Inflammatory macrophage (primary cell): ENCODE measurements at places on chromosomes 13 and 19.
A peak's percentile ranks its signal among the peaks of the same experiment; 100 is the strongest.

GRCh38 chr13:48977286-48977625 lies 1.5 kb downstream of the FNDC3A start:
- DNase-seq: no peak

- no peak for DNase-seq
Measured at GRCh38 chr19:10086591-10087192, 575 bp downstream of the SHFL start.

- no peak for DNase-seq
Measured at GRCh38 chr13:71493189-71493588, 373.8 kb downstream of the DACH1 start.

DNA sequence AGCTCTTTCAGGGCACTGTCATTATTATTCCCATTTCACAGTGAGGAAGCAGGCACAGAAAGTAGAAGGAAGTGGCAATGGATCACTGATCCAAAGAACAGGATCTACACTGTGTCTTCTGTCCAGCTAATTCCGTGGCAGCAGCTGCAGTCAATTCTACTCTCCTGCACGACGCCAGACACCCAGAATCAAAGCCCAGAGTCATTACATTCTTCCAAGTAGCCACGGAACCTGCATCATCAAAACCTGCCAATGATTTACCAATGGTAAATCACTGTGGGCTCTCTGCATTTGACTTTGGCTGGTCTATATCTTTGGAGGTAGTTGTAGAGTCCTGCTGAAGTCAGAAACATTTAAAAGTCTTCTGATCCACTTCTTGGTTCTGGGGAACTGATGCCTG lies 767.7 kb downstream of the LIG4 start:
- DNase-seq: no peak

- no peak for DNase-seq
Measured at GRCh38 chr13:48944221-48944620, 31.5 kb upstream of the FNDC3A start.

DNA sequence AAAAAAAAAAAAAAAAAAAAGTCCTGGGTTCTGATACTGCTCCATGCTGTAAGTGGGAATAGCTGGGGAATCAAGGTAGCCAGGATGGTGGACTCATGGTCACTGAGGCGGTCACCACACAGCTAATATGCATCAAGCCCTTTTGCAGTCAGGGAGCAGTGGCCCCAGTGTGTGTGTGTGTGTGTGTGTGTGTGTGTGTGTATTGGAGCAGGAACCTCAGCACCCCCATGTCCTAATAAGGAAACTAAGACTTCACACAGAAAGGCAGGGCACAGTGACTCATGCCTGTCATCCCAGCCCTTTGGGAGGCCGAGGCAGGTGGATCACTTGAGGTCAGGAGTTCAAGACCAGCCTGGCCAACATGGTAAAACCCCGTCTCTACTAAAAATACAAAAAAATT lies 12.0 kb downstream of the B3GNT3 start:
- no peak for DNase-seq

DNA sequence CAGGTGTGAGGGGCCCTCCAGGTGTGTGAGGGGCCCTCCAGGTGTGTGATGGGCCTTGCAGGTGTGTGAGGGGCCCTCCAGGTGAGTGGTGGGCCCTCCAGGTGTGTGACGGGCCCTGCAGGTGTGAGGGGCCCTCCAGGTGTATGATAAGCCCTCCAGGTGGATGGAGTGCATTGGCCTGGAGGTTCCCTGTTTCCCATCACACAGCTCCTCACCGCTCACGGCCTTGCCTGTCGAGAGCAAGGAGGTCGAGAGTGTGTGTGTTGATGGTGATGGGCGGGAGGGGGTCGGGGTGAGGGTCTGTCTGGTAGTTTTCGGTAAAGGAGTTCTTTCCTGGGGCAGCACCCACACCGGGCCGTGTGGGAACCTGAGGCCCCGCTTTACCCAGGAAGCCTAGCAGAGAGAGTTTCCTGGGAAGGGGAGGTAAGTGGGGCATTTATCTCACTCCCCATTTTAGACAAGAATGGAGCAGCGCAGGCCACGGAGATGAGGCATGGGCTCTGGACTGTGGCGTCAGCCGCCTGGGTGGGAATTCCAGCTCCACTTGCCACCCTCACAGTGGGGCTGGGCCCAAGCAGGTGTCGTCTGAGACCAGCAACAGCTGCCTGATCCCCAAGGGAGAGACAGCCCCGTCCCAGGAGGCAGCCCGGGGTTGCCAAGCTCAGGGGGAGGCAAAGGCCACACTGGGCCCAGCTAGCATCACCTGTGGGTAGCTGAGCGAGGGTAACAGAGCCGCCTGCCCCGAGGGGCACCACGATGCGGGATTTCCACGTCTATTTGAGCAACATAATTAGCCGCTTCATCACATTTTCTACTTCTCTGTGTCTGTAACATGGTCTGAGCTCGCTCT lies 10.9 kb upstream of the GAS6 start:
- DNase-seq: no peak

- no peak for DNase-seq
Measured at GRCh38 chr13:98977568-98978265, at the start of gene DOCK9. TSS of gene DOCK9 (minus strand) at chr13:98978064. CDS start at chr13:98977909, 155 bp downstream.

DNA sequence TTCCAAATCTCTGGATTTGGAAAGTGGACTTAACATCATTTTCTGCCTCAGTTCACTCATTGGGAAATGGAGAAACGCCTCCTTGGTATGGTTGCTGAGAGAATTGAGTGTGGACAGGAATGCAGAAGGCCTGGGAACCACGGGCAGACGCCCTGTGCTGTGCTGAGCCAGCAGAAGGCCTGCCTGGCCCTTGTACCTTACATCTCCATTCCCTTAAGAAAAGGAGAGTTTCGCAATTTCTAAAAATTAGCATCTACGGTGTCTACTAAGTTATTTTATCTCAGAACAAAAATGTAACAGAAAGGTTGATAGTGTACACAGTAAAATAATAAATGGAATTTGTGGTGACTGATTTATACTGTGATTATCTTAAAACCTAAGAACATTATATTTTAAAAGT lies 78.7 kb downstream of the IPO5 start:
- no peak for DNase-seq

GRCh38 chr13:30685320-30685859 lies 50.0 kb upstream of the ALOX5AP start:
- DNase-seq: no peak

- peak; percentile 90 for DNase-seq
Measured at GRCh38 chr19:51771376-51772130, 10.6 kb downstream of the FPR2 start.

GRCh38 chr13:101649488-101650126 lies 197.1 kb downstream of the ITGBL1 start:
- peak; percentile 19 for DNase-seq

DNA sequence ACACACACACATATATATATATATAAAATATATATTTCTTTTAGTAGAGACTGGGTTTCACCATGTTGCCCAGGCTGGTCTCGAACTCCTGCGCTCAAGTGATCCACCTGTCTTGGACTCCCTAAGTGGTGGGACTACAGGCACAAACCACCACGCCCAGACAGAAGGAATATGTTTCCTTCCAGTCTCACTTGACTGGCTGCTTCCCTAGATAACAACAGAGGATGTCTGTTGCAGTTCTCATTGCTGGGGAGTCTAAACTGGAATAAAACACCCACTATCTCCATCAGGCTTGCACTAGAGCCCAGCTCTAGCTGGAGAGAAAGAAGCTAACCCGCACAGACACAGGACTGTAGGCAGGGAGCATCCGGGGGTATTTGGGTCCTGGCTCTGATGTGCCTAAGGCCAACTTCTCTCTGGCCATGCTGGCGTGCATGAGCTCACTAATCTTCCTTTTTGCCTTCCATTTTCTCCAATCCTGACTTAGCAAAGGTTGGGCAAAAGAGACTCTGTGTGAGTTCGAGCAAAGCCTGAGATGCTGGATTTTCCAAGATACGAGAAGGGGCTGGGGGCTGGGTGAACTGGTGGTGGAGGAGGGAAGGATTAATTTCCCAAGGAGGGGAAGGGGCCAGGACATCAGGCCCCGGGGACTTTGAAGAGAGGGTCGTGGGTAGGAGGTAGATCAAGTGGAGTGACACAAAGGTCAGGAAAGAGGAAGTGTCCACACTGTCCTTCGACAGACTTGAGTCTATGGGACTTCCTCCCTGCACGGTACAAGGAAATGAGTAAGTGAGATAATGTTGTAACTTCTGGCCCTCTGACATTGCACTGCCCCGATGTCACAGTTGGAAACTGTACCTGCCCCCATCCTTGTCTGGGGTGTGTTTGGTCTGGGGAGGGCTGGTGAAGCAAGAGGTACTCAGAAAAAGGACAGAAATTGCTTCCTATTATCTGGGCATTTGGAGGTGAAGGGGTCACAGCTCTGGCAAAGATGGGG lies 22.5 kb upstream of the ALOX5AP start:
- peak; percentile 95 for DNase-seq

DNA sequence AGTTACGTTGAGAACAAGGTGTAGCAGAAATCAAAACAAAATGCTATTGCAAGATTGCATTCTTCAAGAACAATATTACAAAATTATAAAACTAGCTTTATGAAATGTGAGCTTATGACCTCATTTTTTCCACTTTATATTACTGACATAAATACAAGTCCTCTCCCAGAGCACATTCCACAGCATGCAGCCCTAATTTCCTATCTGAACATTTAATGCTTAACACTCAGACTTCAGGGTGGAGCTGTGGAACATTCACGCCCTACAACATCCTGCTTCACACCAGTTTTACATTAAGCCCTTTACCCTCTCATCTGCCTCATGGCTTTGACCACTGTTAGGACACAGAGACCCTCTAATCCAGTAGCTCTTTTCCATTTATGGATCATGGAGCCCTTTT lies 65.5 kb downstream of the EPSTI1 start:
- no peak for DNase-seq

DNA sequence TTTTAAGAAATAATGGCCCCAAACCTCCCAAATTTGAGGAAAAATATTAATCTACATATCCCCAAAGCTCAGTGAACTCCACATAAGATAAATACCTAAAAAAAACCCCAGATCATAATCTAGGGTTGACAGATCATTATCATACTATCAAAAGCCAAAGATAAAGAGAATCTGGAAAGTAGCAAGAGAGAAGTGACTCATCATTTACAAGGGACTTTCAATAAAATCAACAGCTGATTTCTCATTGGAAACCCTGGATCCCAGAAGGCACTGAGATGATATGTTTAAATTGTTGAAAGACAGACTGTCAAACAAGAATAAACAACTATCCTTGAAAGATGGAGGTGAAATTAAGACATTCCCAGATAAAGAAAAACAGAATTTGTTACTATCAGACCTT lies 199.3 kb downstream of the KCNRG start:
- no peak for DNase-seq

- DNase-seq: no peak
Measured at GRCh38 chr19:58084596-58085347, 13.3 kb downstream of the ZSCAN18 start.

DNA sequence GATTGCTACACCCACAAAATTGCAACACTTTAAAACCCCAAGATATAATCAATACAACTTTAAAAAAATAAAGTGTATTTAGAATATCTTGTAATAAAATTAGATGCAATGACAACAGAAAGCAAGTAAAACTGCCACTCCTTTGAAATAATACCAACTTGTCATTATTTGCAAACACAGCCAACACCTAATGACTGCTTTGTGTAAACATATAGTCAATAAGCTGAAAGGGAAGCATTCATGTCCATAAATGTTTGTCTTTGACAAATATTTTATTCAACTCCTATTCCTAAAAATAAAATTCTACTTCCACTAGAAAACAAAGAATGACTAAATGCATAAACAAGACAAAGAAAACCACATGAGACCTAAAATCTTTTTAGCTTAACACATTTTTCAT lies 6.6 kb downstream of the SMAD9 start:
- DNase-seq: no peak

- DNase-seq: no peak
Measured at GRCh38 chr19:3463714-3464586, 16.4 kb downstream of the SMIM24 start.

GRCh38 chr13:44307255-44307654 lies 66.4 kb upstream of the SERP2 start:
- no peak for DNase-seq

- DNase-seq: no peak
Measured at GRCh38 chr13:55001881-55002280, 1973.3 kb downstream of the OLFM4 start.

GRCh38 chr13:114203536-114203935 lies 24.5 kb downstream of the CFAP97D2 start:
- no peak for DNase-seq

DNA sequence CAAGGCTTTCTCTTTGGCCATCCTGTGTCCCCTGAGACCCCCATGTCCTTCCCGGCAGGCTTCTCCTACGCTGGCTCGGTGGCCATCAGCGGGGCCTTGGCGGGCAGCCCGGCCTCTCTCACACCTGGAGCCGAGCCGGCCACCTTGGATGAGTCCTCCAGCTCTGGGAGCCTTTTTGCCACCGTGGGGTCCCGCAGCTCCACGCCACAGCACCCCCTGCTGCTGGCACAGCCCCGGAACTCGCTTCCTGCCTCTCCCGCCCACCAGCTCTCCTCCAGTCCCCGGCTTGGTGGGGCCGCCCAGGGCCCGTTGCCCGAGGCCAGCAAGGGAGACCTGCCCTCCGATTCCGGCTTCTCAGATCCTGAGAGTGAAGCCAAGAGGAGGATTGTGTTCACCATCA lies 14.2 kb downstream of the PLEKHJ1 start:
- DNase-seq: no peak

DNA sequence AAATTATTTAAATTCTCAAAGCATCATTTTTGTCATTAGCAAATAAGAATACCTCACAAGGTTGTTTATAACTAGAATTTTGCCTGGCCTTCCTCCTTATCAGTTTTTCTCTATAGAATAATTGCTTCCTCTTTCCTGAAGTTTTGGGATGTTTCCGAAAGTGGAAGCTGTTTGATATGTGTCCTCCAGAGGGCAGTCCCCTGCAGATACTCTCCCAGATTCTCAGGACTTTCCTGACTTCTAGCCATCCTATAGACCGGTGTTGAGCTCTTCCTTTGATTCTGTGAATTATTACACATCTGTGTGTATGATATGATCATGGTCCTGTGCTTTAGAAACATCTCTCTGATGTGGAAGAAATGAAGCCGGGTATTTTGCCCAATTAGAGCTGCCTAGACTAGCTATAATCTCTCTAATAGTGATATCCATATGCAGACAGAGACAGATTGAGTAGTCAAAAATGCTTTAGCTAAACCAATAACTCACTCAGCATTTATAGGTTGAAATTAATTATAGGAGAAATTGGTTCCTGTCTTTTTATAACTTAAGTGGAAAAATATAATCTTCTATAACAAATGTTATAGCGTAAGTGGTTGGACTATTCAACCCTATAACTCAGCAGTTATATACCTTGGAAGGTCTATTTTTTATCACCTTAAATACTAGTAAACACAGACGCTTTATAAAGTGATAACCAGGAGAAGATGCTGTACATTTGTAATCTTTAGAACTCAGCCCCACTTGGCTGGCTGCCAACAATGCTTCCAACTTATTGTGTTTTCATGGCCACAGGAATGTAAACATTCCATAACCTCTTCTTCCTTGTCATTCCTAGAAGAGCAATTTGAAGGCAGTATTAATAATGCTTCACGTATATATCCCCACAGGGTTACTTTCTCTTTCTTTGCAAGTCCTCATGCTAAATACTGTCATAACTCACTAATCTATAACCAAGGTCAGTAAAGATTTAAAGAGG lies 201.0 kb upstream of the RXFP2 start:
- DNase-seq: peak; percentile 61
